ENCODE measurements at places on chromosomes 3 and 15.

- no peak for DNase-seq
Observed at GRCh38 chr3:59641169-59641899, 591.5 kb upstream of the CFAP20DC start.

DNA sequence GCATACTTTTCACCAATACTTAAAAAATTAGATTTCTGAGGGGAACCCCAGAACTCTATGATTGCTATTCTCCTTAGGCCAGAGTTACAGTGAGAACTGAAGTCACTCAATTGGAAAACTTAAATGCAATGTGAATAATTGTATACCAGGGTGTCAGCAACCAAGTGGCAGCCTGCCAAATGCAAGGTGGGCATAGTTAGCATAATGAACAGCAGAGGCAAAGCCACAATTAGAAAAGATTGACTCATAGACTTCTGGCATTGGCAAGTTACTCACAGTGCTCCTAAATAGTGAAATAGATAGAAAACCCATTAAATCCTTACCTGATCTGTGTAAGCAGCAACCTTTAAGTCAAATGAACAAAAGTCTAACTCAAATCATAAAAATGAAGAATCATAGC, 94.9 kb downstream of the BCHE start:
- no peak for DNase-seq

DNA sequence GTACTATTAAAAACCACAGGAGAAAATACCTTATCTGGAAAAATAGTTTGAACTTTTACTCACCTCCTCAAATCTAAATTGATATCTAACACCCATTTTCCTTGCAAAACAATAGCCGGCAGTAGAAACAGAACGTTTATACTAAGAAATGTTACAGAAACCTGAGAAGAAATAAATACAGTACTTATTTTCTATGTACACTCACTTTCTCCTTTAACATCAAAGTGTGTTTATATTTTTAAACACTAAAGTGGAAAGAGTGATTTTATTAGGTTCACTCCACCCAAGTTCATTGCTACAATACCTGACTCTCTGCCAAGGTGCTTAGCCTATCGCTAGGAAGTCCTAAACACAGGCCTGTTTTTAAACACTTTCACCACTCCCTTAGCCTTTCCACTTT, 87.8 kb upstream of the TJP1 start:
- no peak for DNase-seq

DNA sequence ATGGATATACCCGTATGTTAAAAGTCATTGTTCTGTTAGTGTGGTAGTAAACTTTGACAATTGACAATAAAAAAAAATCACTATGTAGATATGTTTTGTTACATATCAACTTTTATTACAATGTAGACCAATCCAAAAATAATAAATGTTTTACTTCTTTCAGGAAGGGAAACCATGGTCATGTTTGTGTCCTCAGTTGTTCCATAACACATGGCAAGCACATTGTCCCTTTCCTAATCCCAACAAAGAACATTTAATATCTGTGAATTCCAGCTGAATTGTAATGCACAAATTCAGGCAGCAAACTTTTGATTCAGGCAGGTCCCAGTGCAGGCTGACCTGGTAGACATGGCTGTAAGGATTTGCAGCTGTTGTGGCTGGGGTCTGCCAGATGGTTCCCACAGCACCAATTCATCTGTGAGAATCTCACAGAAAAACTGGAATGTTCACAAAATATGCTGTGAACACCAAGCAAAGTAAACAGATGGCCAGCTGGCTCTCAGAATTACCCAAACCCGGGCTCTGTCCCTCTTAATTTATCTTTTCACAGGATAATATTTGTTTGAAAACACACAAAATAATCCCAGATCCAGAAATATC, 1.9 kb upstream of the SPG21 start:
- DNase-seq, result no peak

GRCh38 chr15:75112278-75112847, 89.0 kb downstream of the PPCDC start:
- no peak for DNase-seq

DNA sequence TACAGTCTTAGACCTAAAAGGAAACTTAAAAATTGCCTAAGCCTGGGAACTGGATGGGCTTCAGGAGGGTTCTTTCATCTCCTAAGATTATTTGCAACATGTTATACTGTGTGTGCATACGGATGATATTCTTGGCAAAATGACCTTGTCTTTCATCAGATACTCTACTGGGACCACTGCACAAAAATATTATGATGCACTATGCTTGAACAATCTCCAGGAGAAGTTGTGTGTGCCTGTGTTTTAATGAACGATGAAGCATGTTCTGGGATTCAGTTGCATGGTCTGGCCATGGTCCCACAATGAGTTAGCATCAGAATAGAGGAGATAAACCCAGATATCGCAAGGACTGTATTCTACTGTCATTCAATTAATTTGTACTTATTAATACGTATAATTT, 68.7 kb downstream of the GAP43 start:
- DNase-seq, result no peak

DNA sequence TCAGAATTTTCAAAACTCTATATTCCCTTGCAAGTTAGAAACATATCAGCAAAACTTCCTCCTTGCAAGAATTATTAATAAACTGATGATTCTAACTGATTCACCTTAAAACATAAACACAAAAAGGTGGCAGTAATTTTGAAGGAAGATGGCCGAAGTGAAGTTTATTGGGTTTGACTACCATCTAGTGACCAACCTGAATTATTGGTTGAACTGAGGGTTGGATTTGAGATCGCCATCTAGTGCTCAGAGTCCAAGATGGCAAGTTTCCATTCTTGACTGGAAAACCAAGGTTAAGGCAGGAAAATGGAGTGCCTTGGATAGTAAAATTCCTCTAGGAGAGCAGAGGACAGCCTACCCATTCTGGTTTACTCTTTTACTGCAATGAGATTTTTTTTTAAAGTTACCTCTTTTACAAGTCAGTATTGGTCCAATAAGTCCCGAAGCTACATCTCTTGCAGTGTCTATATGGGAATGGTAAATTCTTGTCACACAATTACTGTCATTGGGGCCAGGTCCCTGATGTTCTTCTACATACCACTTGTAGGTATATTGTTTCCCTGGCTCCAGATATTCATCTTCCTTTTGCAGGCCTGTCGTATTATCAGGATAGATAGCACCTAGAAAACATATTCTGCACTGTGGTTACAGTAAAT, 51.6 kb upstream of the CP start:
- DNase-seq, result no peak

- no peak for DNase-seq
Observed at GRCh38 chr3:120708408-120708807, 26.4 kb upstream of the HGD start.

- no peak for DNase-seq
Observed at GRCh38 chr15:57662091-57662744, 44.3 kb upstream of the POLR2M start.

- no peak for DNase-seq
Observed at GRCh38 chr3:124078953-124079911, 87.3 kb upstream of the ROPN1 start.

DNA sequence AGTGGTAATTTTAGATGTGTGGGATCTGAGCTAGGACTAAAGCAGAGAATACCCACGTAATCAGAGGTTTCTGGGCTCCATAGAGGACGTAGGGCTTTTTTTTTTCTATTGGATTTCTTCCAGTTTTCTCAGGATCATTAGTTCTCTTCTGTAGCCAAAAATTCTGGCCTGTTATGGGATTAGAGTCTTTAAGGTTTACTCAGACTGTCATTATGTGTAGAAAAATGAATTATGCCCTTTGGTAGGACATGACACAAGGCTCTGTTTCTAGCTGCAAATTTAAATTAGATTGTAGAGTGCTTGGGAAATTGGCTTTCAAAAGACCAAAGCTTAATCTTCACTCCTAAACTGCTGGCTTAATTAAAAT, 1.9 kb downstream of the SETD5 start:
- DNase-seq, result no peak

DNA sequence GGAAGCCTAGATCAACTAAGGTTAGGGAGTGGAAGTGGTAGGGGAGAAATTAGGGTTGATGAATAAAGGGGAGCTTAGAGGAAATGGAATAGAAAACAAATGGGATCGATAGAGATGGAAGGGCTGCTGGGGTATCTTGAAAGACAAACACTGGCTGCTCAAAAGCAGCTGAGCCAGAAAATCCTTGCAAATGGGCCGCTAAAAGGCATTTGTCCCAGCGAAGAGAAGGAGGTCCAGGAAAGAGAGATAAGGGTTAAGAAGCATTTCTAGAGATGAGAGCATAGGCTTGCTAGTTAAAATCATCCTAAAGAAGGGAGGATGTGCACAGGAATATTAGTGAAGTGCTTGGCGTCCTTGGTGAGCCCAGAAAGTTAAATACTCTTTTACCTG, 258.0 kb upstream of the CBLB start:
- DNase-seq, result no peak

DNA sequence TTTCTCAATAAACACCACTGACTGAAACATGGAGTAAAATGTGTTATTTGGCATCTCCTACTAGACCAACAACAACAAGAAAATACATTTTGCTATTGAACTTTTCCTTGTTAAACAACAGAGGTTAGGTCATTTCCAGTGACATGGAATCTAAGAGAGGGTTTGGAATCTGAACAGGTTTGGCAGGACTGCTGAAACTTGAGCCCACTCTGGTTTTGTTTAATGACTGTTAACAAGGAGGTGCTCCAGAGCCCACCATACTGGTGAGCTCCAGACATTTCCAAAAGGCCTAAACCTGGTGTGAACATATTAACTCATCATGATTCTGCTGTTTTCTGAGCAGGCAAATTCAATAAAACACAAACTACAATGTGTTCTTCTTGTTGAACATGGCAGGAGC, 330.7 kb upstream of the TRIM42 start:
- no peak for DNase-seq

- no peak for DNase-seq
Observed at GRCh38 chr15:89954541-89954940, 41.8 kb upstream of the ARPIN start.

DNA sequence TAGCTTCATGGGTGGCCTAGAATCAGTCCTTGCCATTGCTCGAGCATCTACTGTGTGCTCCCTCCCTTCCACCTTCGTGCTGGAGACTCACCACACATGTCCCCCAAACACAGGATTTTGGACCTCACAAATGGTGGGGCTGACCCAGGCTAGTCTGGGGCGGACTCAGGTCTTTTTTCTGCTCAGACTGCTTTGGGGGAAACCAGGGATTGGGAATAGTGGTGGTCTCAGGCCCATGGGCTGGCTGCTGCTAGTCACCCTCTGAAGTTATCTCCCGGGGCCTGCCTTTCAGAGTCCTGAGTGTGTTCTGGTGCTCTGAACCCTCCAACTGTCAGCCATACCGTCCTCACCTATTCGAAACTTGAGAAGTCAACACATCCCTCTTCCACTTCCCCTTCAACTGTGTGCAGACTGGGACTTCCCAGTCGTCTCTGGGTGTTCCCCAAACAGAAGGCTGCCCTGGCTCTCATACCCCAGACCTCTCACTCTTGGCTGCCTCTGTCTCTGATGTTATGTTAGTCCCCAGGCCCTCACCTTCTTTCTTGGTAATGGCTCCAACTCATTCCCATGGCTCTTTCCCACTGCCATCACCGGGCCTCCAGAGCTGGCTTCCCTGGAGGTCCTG, 46.0 kb downstream of the PPCDC start:
- no peak for DNase-seq

Measured in activated T-cell treated with anti-CD3 and anti-CD28 coated beads for 1 hour (primary cell).